KBM-7 (cell line): ENCODE measurements at places on chromosomes 3 and 15.
A peak's percentile ranks its signal among the peaks of the same experiment; 100 is the strongest.

DNA sequence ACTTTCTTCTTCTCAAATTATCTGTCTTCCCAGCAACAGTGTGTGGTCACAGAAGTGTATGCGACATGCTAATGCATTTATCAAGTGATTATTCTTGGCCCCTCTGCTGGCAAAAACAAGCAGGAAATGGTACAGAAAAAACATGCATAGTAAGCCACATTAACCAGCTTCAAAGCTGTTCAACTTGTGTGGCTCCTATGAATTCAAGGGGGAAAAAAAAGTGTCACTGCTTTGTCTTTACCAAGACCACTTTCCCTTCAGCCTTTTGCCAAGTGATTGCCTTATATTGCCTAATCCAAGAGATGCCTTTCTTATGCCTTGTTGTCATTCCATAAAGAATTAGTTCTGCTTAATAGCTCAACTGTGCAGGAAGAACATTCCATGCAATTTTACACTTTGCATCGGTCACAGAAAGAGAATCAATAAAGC, 39.1 kb downstream of the PRTG start:
- DNase-seq = peak; percentile 7

GRCh38 chr3:110946810-110947209, 124.8 kb upstream of the NECTIN3 start:
- DNase-seq = no peak

- DNase-seq = peak; percentile 91
These were observed at the start of gene HSPBAP1 for GRCh38 chr3:122793568-122794416. HSPBAP1 (minus strand) TSS chr3:122793831; CDS start chr3:122793680, 151 bp downstream.

DNA sequence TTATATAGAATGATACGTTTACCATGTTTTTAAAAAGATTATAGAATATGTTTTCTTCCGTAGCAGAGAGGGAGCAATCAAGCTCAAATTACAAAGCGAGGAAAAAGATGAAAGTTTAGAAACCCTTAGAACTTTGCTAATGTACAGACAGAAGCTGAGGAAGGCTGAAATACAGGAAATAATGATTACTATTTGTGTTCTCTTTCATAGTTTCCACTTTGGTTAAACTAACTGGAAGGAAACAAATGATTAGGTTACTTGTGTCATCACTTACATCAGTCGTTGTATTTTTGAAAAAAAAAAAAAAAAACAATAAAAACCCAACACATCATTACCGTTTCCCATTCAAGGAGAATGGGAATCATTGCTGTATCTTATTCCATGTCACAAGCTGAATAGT, 337.8 kb upstream of the CBLB start:
- no peak for DNase-seq

- peak; percentile 41 for DNase-seq
These were observed 33.8 kb downstream of the FAIM start for GRCh38 chr3:138642226-138642926.

GRCh38 chr3:6803619-6804018, 57.3 kb upstream of the GRM7 start:
- DNase-seq = no peak

GRCh38 chr15:78280319-78281072, 16.1 kb downstream of the DNAJA4 start:
- no peak for DNase-seq

DNA sequence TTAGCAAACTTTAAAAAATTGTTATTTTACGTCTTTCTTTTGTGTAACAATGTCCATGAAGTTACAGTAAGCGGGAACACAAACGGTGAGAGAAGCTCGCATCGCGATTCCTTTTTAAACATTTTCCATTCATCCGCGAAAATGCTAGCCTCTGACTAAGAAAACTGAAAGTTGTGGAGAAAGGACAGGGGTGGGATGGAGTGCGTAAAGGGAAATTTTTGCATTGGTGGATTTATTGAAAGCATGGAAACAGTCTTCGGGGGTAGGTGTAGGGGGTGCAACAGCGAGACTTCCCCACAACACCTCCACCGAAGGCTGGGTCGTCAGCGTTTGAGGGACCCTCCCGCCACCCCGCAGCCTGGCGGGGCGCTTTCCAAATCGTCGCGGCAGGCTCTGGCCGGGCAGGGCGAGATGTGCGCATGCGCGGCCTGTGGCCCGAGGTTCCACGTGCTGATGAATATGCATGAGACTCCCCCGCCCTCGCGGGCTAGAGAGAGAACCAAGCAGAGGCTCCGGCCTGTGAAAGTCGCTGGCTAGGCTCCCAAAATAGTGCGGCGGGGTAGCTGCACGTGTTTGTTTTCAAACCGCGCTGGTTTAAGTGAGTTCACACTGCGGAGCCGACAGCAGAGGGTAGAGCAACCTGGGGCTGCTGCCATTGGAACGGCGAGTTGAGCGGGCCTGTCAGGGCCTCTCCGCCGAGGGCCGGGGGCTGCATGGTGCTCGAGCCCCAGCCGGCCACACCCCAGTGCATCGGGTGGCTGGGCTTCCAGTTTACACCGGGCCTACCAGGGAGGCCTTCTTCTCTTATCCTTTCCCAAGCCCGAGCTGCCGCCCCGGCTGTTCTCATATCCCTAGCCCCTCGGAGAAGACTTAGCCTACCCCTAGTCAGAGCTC, 9.9 kb downstream of the ZIC1 start:
- no peak for DNase-seq

DNA sequence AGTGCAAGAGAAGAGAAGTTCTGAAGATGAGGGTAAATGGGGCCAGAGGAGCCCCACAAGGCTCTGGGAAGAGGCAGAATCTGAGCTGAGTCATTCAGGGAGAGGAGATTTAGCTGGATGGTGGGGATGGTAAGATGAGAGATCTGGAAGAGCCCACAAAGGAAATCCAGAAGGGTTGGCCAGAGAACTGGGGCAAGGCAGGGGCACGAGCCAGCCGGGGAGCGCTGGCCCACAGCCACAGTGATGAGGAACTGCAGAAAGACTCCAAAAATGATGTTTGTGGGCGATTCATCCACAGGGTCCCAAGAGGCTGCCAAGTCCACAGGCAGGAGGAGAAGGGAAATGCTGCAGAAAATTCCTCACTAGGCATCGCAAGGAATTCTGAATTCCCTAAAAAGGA, 75.9 kb upstream of the ATP2B2 start:
- DNase-seq = no peak

DNA sequence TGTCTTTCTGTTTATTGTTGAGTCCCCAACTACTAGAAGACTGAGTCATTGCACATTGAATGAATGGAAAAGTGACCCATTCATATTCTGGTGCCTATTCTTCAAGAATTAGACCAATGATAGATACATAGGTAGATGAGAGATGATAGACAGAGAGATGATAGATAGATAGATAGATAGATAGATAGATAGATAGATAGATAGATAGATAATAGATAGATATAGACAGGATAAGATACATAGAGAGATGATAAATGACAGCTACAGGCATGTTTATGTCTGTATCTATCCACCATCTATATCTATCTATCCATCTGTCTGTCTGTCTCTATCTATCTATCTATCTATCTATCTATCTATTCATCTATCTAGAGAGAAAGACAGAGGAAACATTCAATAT, 170.3 kb upstream of the ARRDC4 start:
- no peak for DNase-seq

- no peak for DNase-seq
These were observed 59.9 kb upstream of the RASGRP1 start for GRCh38 chr15:38624244-38625205.

DNA sequence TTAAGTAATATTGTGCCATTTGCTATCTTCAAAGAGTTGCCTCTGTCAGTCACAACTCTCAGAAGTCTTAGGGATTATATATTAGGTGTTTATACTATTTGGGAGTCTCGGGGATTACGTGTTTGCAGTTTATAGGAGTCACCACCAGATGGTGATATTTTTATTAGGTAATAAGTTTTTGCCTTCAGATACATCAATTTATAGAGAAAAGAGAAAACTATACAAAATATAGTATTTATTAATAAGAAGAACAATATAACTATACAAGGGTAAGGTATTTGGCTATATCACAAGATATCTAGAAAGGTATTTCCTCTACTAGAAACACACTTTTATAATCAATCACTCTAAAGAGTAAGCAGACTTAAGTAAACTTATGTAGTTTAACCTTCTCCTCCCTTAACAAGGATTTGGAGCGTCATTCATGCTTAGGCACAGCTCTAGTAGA, 10.7 kb upstream of the DHX36 start:
- DNase-seq = peak; percentile 55

DNA sequence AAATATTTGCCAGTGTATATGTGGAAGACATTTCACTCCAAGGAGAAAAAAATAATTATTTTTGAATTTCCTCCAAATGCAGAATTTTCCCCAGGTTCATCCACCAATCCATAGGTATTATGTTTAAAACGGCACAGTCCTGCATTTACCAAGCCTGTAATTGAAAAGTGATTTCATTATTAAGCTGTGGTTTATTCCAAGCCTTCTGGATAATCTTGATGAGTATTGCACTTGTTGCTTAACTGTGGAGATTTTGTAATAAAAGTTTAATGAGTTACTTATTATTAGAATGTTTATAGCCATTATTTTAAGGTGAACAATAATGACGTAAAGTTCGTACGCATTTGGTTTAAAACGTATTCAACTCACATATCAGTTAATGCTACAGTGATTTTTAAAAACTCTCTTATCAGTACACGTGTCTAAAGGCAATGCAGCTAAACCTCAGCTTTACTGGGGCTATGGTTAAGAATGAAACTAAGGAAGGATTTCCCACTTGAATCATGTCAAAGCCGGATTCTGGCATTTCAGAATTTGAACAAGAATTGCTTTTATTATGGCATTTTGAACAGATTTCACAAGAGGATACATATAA, 283.9 kb downstream of the MECOM start:
- DNase-seq = no peak

DNA sequence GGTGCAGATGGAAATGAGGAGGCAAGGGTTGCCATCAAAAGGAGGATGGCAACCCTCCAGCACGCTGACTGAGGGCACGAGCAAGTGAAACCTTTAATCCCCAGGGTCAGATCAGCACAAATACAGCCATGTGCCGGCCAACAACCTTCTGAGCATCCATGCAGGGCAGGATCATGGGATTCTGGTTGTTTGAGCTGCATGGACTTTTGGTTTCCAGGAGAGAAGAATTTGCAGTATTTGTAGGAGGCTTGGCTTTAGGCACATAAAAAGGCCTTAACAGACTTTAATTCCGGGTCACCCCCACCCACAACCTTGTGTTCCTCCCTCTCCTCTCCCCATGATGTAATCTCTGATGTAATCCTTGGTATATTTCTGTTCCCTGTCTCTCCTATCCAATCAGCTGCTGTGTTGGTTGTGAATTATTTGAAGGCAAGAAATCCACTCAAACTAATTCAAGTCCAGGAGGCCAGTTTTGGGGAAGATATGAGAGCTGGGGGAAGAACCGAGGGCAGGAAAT, 254.3 kb downstream of the SHQ1 start:
- DNase-seq = no peak

GRCh38 chr3:186354100-186354499, 7.9 kb downstream of the DGKG start:
- DNase-seq = no peak

GRCh38 chr3:196194542-196194915, 16.7 kb downstream of the ZDHHC19 start:
- DNase-seq = no peak

- DNase-seq = no peak
These were observed 245.6 kb downstream of the CLSTN2 start for GRCh38 chr3:140180603-140181002.

DNA sequence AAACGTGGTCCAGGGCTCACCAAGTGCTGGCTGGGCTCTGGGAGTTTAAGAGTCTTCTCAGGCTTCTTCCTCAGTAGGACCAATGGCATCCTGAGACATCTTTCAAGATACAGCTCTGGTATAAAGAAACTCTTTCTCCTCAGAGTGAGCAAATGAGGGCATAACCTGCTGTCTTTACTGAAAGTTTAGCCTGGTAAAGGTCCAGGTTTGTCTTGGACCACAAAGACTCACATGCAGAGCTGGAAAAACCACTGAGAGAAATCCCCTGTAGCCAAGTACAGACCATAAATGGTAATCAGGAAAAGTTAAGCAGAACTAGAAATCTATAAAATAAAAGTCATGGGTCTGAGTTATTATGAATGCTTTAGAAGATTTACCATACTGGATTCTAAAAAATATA, 23.1 kb downstream of the CD47 start:
- DNase-seq = no peak

DNA sequence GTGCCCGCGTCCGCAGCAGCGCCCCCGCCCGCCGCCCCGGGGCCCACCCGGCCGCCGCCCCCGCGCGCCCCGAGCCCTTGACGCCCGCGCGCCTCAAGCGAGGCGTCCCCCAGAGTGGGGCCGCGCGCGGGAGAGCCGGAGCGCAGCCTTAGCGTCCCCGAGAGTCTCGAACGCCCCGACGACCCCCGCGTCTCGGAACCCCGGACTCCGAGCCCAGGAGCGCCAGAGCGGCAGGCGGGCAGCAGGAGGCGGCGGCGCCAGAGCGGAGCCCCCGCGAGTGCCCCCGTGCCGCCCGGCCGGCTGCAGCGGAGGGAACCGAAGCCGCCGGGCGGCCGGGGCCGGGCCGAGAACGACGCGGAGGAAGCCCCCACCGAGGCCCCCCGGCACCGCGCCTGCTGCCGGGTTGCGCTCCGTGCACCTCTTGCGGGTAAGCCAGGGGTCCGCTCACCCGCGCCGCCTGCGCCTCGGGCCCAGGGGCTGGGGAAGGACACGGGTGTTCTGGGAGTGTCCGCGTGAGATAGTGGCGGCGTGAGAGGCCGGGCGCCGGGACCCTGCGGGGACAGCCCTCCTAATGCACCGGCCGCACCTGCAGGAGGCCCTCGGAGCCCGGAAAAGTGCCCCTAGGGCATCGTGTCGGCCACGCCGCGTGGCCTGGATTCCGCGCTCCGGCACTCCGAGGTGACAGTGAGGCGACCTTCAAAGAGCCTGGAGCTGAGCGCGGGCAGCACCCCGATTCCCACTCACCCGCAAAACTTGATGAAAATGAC, 52.0 kb upstream of the ULK4 start:
- no peak for DNase-seq

- DNase-seq = no peak
These were observed 222.1 kb upstream of the SOX14 start for GRCh38 chr3:137542049-137542448.

DNA sequence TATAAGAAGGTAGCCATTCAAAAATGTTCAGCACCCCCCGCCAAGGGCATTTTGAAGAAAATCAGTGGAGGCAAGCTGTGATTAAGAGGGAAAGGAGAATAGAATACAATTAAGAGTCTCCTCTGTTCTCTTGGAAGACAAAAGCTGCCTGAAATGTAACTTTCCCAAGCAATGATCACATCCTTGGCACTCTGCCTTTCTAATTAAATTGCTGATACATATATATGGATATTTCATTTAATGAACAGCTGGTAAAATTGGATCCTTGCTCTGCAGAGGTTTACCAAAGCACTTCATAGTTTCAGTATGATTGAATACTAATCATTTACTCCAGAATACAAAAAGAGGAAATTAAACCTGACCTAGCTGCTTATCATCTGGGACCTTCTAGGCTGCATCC, 10.4 kb downstream of the COL6A6 start:
- no peak for DNase-seq

DNA sequence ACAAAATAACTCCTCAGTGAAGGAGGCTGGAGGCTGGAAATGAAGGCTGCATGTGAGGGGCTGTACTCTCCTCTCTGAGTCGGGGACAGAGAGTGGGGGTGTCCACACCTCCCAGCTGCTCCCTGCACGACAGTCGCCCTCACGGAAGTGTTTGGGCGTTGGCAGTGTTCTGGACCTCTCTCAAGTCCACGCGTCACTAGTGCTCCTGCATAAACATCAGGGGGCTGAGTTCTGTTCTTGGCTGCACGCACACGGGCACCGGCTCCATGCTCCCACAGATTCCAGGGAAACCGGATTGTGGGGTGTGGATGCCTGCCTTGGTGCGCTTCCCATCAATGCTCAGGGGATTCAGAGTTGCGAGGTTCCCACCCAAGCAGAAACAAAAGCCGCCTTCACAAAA, 7.4 kb downstream of the RASGRF1 start:
- no peak for DNase-seq
